T follicular helper cell (primary cell): ENCODE measurements at places on chromosomes 4 and X.

DNA sequence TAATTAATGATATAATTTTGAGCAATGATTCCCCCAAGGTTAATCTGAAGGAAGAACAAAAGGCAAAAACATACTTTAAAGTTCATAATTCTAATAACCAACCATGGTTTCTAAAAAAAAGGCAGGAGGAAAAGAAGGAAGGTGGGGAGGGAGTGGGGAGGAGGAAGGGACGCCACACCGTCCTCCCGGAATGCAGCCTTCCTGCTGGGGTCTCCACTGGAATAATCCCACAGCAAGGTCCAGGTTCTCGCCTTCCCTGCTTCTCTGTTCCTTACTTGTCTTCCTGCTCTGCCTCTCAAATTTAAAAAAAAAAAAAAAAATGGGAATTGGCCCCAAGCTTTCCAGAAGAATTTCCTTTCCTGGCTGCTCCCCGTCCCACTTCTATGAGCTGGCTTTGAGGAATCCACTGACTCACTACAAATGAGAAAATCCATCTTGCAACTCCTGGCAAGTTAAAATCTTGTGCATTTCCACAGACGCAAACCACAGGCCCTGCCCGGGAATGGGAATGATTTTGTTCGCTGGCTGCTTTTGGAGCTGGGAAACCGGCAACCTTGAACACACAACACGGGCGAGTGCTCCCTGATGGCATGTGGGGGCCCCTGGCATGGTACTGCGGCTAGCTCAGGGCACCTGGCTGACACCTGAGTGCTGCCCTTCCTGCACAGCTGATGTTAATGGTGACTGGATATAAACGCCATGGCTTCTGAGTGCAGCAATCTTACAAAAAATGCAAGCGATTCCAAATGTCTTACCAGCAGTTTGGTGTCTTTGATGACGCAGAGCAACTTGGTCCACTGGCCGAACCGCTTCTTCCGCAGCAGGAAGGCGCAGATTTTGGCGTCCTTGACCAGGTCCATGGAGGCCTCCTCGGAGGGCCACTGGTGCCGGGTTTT, 97.0 kb downstream of the AFAP1 start:
- DNase-seq, result no peak

DNA sequence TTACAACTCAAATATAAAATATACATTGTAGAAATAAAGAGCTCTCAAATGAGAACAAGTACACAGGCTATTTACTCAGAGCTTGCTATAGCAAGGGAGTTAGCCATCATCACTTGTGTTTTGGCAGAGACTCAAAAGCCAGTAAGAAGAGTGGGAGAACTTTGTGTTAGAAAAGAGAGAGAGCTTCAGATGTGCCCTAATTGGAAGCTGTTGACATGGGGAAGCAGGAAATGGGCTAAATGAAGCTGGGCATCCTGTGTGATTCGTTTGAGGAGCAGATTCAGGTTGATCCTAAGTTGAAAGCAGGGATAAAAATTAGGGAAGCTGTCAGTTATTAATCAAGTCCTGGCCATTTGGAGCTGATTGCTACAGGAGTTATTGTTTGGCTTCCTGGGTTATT, 207.4 kb upstream of the MAOA start:
- DNase-seq, result no peak

DNA sequence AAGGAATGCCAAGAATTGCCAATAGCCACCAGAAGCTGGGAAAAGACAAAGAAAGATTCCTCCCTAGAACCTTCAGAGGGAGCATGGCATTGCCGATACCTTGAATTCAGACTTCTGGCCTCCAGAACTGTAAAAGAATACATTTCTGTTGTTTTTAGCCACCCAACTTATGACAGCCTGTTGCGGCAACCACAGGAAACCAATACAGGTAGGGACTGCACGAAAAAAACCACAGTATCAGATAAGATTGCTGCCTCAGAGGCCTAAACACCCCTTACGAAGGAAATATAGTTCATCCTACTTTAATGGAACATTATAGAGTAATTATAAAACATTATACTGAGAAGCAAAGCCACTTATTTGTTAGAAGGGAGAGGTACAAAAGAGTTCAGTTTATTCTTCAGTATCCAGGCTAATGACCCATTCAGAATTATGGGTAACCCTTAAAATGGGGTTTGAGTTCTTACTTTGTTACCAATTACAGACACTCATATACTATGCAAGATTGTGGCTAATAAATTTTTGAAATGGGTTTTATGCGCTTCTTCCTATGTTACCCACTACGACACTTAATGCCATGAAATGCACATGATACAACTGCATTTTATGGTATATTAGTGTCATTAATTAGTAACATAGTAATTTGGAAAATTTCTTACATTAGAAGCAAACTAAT, 37.4 kb upstream of the SMIM10L2A start:
- DNase-seq, result peak; percentile 26

DNA sequence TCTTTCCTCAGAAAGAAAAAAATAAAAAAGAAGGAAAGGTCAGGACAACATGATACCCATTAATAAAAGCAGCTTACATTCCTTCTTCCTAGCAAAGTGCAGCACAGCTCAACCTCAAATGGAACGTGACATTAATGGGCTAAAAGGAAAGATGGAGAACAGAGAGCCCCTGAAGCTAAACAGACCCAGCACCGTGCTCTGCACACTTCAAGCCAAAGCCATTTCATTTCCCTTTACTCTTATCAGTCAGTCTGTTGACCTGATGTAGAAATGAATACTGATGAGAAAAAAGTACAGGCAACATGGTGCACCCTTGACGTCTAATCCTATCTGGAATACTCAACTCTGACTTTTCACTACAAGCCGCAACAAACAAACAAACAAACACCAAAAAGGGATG, 57.7 kb upstream of the EDNRA start:
- DNase-seq, result no peak

GRCh38 chrX:49067285-49068120, 6.3 kb downstream of the PRAF2 start:
- no peak for DNase-seq

- DNase-seq, result no peak
These were observed 15.3 kb downstream of the PDK3 start for GRCh38 chrX:24480400-24480865.

DNA sequence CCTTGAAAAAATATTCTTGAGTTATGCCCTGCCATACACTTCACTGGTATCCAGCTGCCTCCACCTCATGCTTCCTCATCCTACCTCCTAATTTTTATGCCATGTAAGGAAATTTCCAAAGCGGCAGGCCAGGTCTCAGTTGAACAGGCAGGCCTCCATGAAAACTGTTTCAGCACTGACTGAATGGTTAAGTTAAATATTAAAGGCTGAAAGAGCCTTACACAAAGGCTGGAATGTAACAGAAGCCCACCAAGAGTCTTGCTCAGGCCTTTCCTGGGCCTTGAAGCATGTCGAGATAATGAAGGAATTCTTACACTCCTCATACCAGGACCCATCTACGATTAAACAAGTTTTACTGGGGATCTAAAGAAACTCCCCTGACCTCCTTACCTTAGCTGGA, 359.6 kb upstream of the NOCT start:
- DNase-seq, result no peak

GRCh38 chr4:47065051-47065481, 33.7 kb downstream of the GABRB1 start:
- DNase-seq, result no peak

DNA sequence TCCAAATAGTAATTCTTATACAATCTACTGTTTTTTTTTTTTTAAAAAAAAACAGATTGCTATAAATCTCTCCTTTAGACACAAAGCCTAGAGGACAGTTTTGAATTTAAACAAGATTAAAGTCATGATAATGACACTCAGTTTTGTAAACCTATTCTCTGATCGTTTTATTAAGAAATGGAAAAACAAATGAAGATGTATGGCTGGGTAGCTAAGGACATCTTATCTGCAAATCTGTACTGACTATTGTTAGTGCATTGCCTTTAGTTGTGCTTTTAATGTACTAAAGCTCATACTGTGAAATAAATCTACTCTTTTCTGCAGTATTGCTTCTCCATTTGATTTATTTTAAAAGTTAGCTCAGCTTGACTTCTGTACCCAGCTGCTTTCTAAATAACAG, 155.0 kb downstream of the UNC5C start:
- no peak for DNase-seq

- DNase-seq, result peak; percentile 21
These were observed 60.9 kb downstream of the LEF1 start for GRCh38 chr4:108107729-108108382.

DNA sequence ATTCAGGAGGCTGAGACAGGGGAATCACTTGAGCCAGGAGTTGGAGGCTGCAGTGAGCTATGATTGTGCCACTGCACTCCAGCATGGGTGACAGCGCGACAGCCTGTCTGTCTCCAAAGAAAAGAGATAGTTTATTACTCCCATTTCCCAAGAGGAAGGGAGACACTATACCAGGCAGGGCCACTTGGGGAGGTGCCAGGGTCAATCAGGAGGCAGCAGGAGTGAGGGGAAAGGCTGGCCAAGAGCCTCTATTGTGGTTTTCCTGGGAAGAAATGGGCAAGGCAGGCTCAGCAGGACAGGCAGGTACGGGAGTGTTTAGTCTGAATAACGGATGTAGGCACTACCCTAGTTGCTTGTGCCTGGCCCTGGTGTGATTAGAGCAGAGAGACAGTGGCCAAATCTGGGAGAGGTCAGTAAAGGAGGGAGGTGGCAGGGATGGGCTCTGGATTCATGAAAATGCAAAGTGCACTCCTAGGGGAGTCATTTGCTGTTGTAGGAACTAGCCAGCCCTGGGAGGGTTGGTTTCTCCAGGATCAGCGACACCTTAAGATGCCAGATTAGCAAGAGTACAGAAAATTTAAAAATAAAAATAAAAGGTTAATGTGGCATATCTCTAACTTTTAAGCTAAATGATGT, 20.2 kb upstream of the CDKN2AIP start:
- no peak for DNase-seq

GRCh38 chrX:3585719-3586118, 127.7 kb downstream of the PRKX start:
- DNase-seq, result no peak

GRCh38 chr4:38601244-38601915, 62.6 kb upstream of the KLF3 start:
- no peak for DNase-seq
